ENCODE measurements at places on chromosomes 2 and 18.

DNA sequence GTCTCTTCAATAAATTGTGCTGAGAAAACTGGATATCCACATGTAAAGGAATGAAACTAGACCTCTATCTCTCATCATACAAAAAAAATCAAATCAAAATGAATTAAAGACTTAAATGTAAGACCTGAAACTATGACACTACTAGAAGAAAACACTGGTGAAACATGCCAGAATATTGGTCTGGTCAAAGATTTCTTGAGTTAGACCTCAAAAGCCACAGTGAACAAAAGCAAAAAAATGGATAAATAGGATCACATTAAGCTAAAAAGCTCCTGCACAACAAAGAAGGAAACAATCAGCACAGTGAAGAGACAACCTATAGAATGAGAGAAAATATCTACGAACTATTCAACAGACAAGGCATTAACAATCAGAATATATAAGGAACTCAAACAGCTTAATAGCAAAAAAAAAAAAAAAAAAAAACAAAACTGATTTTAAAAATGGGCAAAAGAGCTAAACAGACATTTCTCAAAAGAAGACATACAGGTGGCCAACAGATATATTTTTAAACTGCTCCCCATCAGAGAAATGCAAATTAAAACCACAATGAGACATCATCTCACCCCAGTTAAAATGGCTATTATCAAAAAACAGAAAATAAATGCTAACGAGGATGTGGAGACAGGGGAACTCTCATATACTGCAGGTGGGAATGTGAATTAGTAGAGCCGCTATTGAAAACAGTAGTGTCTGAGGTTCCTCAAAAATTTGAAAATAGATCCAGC is 66.3 kb downstream of the NCKAP1 start:
- no peak for DNase-seq

DNA sequence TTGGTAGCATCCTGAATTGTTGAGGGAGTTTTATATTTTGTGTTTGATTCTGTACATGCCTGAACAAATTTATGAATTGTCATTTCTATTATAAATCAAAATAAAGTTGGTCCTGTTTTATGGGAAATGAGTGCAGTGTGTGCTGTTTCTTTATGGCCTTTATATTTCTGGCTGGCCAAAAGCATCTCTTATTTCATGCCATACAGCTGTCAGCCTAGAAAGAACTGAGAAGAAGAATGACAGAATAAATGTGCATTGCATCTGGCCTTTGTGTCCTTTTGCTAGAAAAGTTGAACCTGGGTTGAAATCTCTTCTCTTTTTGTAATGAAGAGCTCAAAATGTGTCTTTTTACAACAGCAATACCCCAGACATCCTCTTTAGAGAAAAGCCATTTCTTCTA is 474.7 kb upstream of the LRATD1 start:
- DNase-seq = no peak

GRCh38 chr2:131419441-131419840 is 55.5 kb upstream of the RAB6D start:
- no peak for DNase-seq

- no peak for DNase-seq
Observed at GRCh38 chr2:97953853-97954252, 41.9 kb downstream of the TMEM131 start.

GRCh38 chr2:8193686-8194615 is 487.9 kb upstream of the ID2 start:
- DNase-seq = no peak

DNA sequence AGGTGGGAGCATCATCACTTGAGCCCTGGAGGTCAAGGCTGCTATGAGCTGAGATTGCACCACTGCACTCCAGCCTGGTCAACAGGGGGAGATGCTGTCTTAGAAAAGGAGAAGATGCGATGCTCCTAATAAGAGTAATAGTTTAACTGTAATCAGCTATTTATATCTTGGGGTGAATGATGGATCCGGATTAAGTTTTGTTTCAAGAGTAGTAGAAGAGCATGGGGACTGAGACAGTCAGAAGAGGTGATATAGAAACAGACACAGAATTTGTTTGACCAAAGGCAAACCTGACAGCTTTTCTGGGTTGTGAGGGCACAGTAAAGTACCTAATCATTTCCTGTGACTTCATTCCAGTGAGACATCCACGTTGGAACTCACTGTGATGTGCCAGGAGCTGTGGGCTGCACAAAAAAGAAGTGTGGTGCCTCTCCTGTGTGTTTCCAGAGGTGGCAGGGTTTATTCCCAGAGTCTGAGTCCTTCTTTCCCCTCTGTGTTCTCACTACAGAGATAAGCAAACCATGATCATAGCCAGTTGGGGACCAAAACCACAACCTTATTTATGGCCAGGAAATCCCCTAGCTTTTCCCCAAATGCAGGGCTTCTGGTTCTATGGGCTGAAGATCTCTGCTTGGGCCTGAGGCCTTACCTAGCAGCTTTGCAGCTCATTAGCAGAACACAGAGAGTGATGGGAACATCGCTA is 113.7 kb downstream of the XRCC5 start:
- DNase-seq = no peak

GRCh38 chr2:219079417-219079816 is 18.7 kb upstream of the IHH start:
- DNase-seq = no peak

DNA sequence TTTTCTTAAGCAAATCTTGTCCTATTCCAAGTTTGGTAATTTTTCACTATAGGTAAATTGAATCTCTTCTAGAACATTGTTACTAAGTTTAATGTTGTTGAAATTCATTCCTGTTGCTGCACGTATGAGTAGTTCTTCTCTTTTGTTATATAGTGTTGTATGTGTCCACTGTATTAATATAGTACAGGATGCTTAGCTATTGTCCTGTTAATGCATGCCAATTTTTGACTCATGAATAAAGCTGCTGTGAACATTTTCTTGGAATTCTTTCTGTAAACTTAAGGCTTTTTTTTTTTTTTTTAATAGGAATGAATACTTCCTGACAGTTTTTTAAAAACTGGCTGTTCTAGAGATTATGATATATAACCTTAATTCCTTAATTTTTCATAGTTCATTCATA is 326.9 kb downstream of the SLC4A3 start:
- DNase-seq = no peak

- DNase-seq = no peak
Observed at GRCh38 chr2:104472076-104472475, 381.8 kb upstream of the POU3F3 start.
